ENCODE measurements at places on chromosomes 13 and 19.

GRCh38 chr13:26646603-26647002 lies 89.1 kb downstream of the WASF3 start:
- no peak for DNase-seq

GRCh38 chr13:93834051-93834450 lies 607.4 kb downstream of the GPC6 start:
- DNase-seq: no peak

GRCh38 chr13:110648146-110648819 lies 32.9 kb downstream of the NAXD start:
- DNase-seq: no peak

- DNase-seq: peak; percentile 83
These were observed at the start of gene PVR for GRCh38 chr19:44643605-44644401. PVR (plus strand) TSS chr19:44643910; CDS start chr19:44644097, 187 bp downstream.

DNA sequence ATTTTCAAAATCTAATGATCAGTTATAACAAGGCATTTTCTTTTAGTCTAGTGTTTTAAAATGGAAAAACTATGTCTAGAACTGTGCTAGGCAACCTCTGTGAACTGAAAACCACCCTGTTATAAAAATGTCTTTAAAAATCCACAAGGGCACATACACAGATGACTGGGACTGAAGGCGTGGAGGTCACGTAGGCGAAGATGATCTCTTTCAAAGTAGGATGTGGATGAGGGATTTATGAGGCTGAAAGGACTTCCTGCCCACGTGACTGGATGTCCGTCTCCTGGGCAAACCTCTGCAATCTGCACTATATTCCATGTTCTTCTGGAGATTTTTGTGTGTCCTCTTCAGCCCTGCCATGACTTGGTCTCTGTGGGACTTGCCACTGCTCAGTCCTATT lies 84.2 kb upstream of the ZNF536 start:
- no peak for DNase-seq

DNA sequence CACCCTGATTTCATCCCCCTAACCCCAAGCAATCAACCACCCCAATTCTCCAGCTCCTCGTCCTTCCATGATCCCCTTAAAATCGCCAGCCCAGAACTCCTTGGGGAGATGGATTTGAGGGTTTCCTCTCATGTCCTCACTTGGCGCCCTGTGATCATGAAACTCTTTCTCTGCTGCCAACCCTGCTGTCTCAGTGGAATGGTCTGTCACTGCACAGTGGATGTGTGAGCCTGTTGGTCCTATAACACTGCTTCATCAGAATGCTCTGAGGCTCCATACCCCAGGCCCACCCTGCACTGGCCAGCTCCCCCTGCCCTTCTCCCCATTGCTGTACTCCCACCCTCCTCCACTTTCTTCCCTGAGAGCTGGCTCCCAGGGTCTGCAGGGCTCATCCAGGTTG lies 12.6 kb upstream of the ZNF792 start:
- no peak for DNase-seq

GRCh38 chr13:80211566-80211965 lies 129.4 kb downstream of the SPRY2 start:
- no peak for DNase-seq

DNA sequence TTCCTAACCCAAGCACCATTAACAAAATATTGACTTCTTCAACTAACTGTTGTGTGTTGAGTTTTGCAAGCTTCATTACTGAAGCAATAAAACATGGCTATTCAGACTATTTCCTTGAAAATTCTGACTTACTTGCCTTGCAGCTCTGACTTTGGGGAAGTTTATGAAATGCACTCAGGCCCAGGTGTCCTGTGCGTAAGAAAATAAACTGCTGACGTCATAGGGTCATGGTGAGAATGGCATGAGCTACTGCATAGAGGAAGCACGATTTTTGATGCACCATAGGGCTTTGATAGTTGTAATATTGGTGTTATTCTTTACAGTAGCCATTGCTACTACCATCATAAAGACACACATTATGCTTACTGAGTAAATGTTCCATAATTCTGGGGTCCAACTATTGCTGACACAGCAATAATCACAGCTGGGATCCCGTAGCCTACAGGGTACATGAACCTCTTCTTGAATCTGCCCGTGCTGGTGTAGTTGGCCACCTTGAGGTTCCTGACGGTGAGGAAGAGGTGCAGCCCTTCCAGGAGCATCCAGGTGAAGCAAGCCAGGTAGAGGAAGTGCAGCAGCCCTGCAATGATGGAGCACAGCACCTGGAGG lies 57.9 kb downstream of the MBD3L2B start:
- no peak for DNase-seq

GRCh38 chr19:38945562-38946228 lies 15.0 kb downstream of the MRPS12 start:
- peak; percentile 9 for DNase-seq

DNA sequence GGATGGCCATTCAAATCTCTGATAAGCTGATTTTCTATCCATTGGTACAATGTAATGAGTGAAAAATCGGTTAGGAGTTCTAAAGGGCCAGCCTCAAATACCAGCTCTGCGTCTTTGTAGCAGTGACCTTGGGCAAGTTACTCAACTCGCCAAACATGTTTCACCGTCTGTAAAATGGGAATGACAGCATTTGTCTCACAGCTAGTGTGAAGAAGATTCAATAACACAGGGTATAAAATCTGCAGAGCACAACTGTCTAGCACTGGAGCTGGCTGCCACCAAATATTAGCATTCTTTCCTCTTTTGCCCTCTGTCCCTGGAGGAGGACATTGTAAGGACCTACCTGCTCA lies 22.1 kb upstream of the SERP2 start:
- DNase-seq: no peak

- no peak for DNase-seq
These were observed 44.5 kb downstream of the RFX2 start for GRCh38 chr19:6065685-6066374.

- DNase-seq: no peak
These were observed 2.0 kb downstream of the TTC9B start for GRCh38 chr19:40216013-40216776.

- peak; percentile 62 for DNase-seq
These were observed 114.3 kb upstream of the SERP2 start for GRCh38 chr13:44259045-44260027.

- DNase-seq: no peak
These were observed 21.2 kb upstream of the OBI1 start for GRCh38 chr13:78680115-78680561.

DNA sequence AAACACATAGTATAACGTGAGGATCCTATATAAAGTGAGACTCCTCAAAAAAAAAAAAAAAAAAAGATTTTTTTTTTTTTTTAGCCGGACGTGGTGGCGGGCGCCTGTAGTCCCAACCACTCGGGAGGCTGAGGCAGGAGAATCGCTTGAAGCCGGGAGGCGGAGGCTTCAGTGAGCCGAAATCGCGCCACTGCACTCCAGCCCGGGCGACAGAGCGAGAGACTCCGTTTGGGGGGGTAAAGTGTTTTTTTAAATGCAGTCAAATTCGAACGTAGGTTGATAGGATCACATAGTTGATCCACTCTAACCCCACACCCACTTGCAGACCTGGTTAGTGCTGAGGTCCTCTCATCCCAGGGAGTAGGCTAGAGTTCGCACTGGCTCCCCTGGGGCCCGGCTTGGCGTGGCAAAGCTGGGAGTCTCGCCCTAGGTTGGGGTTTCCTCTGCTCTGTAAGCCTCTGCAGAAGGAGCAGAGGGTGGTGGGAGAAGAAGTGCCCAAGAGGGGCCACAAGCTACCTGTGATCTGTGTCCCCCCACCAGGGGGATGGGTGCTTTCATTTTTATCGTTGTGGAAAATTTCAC lies 6.5 kb downstream of the RNF225 start:
- DNase-seq: no peak

GRCh38 chr13:40059540-40060232 lies 404.2 kb downstream of the COG6 start:
- no peak for DNase-seq

- peak; percentile 40 for DNase-seq
These were observed 412 bp downstream of the IRS2 start for GRCh38 chr13:109785892-109786450.

DNA sequence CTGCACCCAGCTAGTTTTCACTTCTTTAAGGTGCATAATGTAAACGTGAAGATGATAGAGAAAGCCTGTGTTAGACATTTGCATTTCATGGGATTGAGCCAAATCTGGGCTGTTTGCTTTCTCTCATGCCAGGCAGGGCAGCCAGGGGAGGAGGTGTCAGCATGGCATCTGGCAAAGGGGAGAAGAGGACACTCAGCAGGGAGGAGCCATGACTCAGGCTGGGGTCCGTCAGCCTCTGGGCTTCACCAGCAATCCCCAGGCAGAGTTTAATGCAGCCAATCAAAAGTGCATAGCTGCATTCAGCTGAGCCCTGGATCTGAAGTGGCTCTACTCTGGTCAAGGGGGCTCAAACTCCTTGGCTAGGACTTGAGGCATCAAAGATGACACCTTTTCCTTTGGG lies 23.5 kb downstream of the EBPL start:
- peak; percentile 58 for DNase-seq

DNA sequence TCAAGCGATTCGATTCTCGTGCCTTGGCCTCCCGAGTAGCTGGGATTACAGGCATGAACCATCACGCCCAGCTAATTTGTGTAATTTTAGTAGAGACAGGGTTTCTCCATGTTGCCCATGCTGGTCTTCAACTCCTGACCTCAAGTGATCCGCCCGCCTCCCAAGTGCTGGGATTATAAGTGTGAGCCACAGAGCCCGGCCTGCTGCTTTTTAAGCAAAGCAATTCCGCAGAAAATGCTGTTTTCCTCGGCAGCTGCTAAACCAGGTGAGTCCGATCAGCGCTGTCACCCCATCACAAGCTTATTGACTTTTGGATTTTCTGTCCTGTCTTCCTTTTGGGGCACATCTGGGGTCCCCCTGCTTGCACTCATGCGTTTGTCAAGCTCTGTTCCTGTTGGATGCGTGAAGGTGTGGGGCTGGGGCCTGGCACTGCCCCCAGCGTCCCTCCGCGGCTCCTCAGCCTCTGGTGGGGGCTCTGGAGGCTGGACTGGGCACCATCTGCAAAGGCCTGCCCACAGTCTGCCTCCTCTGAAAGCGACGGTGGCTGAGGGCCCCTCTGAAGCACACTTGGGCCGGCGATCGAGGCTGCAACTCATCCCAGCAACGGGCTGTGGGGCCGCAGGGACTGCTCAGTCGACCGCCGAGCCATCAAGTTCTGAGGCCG lies 25.7 kb downstream of the CEBPG start:
- DNase-seq: no peak

DNA sequence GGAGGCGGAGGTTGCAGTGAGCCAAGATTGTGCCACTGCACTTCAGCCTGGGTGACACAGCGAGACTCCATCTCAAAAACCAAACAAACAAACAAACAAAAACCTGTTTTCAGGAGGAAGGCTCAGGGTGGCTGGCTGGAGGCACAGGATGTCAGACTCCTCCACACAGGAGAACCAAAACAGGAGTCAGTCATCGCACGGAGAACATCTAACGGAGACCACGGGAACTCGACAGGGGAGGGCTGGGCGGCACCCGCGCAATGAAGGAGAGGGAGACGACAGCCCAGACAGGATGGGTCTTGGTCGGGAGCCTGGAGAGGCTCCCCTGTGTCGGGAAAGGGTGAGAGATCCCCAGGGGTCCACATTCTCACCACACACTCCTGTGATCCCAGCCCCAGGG lies 20.8 kb upstream of the SLC7A9 start:
- no peak for DNase-seq

DNA sequence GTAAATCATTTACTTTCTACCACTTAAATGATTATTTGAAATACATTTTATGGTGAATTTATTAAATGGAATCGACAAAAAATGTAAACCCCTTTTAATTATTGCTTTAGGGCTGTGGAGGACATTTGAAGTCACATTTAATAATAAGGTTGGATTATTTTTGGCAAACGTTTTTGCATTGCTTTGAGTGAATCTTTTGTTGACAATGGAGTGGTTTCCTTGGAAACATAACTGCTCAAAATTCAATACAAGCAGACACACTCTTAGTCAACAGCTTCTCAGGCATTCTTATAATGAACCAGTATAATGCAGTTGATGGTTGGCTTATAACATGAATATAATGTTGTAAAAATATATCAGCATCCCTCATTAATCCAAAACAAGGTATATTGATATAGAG lies 104.7 kb downstream of the DCLK1 start:
- no peak for DNase-seq
